Epithelial cell of proximal tubule (primary cell): ENCODE measurements at places on chromosomes 2 and 18.

DNA sequence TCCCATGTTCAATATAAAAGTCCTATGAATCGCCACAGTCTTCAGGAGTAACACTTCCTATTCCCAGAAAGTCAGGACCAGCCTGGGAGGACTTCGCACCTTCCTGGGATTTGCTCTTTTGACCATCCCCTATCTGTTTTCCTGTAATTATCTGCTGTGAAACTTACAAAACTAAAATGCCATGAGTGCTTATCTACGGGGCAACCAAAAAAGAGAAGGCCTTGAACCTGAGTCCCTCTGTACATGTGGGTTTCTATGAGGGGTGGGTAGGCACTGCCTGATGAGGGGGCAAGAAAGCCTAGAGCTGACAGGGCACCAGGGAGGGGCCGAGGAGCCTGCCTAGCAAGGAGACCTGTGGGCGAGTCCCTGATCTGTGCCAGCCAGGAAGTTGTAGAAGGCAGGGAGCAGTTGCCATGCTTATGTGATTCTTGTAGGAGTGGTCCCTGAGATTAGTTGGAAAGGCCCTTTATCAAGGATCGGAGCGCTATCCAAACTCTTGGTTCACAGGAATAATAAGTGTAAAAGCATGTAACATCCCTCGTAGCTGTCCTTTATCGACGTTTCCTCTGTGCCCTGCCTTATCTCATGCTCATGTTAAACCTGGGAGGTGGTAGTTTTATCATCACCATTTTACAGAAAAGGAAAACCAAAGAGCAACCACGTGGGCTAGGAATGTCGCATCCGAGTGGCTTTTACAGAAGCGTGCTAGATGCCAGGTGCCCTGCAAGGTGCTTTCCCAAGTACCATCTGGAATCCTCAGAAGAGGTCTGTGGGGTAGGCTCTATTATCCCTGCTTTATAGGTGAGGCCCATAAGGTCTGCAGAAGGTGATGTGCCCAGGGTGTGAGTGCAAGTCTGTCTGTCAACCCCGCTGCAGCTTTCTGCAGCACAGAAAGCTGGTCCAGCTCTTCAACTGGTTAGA, 111.8 kb downstream of the B3GNT2 start:
- no peak for DNase-seq

DNA sequence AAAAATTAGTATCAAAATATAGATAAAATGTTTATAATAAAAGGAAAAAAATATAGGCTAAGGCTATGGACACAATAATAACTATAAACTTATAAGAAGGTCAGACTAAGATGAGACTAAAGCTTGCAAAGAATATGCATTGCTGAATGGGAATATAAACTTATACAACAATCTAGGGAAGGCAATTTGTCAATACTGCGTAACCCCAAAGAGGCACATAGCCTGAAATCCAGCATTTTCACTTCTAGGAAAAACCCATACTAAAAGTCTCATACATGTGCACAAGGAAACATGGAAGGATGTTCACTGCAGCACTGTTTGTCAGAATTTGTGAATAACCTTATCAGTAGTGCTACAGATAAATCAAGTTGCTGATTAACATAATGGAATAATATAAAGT, 45.5 kb downstream of the FANCL start:
- DNase-seq, result no peak

DNA sequence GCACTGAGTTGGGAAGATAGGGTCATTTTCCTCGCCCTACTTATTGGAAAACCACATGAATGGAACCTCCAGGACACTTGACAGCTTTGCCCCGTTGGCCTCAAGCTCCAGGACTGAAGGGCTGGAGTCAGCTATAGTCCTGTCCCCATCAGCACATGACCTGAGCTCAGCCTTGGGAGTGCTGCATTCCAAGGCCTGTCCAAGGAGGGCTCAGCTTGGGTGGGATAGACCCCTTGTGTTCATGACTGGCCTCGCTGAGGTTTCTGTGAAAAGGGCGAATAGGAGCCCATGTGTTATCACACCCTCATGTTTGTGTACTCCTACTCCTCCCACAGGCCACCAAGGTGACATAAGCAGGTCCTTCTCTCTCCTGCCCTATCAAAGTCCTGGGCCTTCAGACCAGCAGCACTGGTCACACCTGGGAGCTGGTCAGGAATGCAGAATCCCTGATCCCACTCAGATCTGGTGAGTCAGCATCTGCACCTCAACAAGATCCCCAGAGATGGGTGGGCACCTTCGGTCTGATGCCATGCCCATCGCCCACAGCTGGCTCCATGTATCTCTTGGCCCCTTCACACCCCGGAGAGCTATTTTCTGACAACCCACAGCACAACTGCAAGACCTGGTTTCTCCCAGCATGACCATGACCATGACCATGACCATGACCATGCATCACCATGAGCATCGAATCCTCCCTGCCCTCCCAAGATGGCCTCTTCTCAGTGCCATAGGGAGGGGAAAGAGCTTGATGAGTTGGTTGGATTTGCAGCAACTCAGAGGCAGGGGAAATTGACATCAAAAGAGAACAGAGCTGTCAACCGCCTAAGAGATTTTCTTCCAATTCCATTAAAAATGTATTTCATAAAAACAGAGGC, 83.0 kb upstream of the RAB6C start:
- DNase-seq, result no peak

- DNase-seq, result no peak
These were observed 85.1 kb downstream of the SERPINB8 start for GRCh38 chr18:64055019-64055418.
